ENCODE measurements at places on chromosomes 11 and 22.

DNA sequence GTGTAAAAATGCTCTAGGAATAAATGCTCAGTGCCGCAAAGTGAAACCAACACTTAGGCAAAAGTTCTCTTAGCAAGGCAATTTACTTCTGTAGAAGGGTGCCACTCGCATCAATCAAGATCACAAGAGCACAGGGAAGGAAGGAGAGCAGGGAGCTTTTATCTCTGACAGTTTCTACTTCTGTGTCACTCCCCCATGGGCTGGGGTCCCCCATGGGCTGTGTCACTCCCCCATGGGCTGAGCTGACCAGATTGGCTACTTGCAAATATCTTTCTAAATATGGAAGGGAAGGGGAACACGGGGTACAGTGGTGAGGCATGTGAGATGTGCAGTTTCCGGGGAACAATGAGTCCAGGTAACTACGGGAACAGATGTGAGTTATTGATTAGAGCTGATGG is 397 bp downstream of the OR52N2 start:
- DNase-seq = no peak

GRCh38 chr11:107928767-107929507 is 689 bp downstream of the RAB39A start:
- DNase-seq = no peak

DNA sequence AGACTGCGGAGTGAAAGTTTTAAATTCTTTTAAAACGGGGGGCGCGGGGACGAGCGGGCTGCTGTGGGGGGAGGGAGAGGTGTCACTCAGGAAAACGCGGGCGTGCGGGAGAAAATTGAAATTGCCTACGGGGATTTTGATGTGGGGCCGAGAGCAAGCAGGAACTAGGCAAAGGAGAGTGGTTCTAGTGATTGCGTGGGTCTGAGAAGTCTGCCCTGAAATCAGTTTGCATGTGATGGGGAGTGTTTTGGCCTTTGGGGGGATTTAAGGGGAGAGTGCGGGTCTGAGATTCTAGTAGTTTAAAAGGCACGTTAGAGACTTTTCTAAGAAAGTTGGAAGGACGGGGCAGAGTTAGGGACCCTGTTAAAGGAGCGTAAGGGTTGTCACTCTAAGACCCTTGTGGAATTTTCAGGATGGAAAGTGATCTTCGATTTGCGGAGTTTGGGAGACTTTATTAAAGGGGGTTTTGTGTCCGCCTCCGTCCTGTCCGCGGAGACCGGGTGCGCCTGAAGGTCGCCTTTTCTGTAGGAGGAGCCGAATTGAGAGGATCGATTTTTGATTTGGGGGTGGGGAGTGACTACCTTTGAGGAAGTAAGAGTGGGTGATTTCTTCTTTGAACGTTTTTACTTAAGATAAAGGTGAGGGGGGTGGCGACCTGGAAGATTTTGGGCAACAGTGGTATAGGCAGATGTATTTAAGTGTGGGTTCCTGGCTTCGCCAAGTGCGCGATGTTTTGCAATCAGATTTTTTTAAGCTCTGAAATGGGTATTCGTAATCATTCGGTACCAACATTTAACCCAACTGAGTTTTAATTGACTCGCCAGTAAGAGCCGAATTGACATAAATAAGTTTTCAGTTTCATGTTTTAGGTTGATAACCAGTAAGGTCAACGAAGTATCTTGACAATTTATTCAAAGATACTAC is 1.1 kb downstream of the EED start:
- DNase-seq = no peak

- no peak for DNase-seq
These were observed 354.6 kb upstream of the DDI1 start for GRCh38 chr11:103681855-103682254.

DNA sequence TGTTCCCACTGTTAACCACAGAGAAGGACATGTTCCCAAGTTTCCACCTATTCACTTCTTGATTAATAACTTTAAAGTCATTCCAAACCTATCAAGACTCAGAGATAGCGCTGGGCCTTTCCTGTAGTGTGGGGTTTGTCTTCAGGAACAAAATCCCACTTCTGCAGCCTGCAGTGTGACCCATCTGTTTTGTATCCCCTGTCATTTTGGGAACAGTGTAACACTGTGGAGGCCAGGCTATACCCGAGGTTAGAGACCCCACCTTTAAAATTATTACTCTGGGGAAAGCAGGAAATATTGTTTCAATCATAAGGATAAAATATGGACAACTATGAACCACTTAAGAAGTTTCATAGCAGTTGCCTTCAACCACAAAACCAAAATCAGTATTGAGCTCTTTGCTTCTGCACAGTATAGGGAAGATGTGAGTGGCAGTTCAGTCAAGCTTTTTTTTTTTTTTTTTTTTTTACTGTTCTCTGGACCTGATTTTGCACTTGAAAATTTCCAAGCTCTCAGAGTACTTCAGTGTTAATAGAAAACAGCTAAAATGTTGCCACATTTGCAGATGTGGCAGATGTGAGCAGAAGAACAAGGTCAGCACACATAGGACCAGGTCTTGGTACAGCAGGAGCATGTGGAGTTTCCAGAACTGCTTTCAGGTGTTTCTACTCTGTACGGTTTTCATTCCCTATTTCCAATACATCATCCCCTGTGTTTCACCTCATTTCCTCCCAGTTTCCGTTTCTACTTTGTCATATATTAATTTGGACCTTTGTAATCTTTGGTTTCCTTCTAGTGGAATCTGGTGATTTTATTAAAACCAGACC is 121.5 kb downstream of the MAML2 start:
- no peak for DNase-seq

DNA sequence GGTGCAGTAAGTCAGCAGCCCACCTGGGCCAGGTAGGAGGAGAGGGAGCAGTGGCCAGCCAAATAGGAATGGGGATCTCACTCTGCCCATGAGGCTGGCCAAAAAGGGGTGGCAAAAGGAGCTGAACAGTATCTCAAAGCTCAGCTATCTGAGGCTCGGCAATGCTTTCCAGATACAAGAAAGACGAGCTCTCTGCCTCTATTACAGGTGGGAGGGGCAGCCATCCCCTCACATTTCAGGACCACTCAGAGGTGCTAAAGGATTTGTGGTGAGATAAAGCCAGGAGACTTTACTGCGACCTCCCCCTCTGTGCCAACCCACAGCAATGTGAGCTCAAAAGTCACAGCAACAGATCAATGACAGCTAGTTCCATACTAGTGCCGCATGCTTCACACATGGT is 42.1 kb upstream of the GALNT18 start:
- DNase-seq = no peak

DNA sequence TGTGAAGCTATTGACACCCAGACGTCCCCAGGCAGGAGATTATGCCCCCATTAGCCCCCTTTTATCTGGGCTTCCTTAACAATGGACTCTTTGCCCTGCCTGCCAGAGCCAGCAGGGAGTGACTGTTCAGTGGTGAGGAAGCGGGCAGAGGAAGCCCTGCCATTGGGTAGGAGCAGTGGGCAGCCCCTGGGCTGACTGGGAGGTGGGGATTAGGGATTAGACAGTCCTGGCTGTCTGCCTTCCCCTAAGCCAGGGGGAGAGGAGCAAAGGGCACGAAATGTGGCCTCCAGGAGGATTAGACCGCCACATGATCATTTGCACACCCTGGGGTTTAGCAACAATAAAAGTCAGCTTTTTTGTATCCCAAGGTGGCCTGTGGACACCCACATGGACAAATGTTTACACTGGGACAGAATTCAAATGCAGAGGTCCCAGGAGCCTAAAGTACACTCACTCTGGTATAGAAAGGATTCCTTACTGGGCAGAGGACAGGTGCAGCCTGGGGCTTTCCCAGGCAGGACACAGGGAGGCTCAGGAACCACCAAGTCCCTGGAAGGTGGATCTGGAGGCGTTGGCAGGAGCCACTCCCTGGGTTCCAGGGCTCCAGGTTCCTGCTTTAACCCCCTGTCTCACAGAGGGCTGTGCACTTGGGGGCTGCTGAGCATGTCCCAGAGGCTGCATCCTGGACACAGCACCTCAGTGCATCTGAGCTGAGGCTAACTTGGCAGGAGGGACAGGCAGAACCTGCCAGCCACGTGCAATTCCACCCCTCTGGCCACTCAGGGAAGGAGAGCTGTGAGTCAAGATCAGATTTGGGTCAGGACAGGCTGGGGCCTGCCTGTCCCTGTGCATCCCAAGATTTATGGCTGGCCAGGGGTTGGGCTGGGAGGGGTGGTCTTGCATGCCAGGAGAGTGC is 2.1 kb downstream of the PNPLA3 start:
- no peak for DNase-seq

GRCh38 chr11:94972700-94973098 is 657 bp downstream of the CWC15 start:
- DNase-seq = no peak

GRCh38 chr11:103903621-103904323 is 132.7 kb upstream of the DDI1 start:
- DNase-seq = no peak

DNA sequence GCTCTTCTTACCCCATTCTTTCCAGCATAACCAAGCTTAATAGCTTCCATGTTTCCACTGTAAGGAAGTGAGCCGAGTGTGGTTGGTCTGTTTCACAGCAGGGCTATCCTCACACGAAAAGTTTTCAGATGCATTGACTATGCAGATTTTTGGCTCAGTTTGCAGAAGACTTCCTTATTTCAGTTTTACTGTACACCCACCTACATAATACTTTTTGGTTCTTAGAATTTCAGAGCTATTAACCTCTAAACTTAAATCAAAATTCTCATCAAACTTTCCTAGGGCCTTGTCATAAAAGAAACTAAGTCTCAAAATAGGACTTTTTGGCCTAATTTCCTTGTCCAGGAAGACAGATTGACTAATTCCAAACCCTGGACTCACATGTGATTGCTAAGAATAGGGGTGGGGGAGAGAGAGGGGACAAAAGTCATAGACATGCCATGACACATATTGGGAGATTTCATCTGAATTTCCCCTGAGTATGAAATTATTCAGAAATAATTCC is 7.3 kb upstream of the EHF start:
- DNase-seq = no peak

GRCh38 chr11:45748801-45749200 is 56.1 kb upstream of the SLC35C1 start:
- no peak for DNase-seq

- DNase-seq = no peak
These were observed 56.1 kb downstream of the PITPNB start for GRCh38 chr22:27863001-27863400.

DNA sequence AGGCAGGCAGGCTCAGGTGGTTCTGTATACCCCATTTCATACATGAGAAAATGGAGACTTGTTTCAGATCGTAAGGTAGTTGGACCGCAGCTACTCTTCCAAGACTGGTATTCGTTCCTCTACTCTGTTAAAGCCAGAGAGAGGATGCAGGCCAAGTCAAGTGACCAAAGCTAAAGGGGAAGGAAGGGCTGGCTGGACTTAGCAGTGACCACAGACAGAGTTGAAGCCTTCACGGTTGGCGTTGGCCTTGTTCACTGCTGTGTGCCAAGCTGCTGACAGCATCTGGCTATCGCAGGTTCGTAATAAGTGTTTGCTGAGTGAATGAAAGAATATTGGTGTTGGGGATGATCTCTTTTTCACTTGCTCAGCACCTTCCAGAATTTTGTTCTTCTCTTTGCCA is 64.2 kb downstream of the PTPRJ start:
- DNase-seq = no peak

GRCh38 chr11:110161061-110161460 is 67.9 kb downstream of the ZC3H12C start:
- DNase-seq = no peak

- DNase-seq = no peak
These were observed 12.6 kb downstream of the SERPIND1 start for GRCh38 chr22:20786536-20786979.

DNA sequence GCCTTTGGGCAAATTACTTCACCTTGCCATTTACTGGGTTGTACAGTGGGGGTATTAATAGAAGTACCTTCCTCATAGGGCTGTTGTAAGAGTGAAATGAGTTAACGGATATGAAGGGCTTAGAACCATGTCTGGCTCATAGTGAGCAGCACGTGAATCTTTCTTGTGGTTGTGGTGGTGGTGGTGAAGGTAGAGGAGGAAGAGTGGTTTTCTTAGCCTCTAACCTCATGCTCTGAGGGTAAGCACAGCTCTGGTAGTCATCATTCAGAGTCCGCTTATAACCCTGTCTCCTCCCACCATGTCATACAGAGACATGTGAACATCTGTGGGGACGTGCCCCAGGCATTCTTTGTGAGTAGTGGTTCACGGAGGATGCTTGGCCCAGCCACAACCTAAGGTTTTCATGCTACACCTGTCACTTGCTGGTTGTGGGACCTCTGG is 43.6 kb downstream of the TEAD1 start:
- no peak for DNase-seq

- DNase-seq = no peak
These were observed 20.5 kb upstream of the APOA1 start for GRCh38 chr11:116857936-116858335.

DNA sequence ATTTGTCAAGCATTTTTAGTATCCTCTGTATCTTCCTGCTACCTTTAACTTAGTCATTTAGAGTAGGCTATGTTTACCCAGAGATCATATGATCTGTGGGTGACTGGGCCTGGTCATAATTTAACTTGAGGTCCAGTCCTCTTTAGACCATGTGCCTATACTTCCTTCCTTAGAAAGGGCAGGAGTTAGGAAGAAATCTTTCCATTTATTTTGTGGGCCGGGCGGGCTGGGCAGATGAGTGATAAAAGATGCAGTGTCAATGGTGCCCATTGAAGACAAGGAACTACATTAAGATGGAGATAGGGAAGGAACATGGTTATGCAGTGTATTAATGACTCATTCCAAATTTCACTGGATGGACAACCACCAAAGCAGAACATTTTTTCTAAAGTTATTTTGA is 30.9 kb upstream of the PDE3B start:
- DNase-seq = no peak

GRCh38 chr11:102566112-102566511 is 35.6 kb upstream of the MMP7 start:
- no peak for DNase-seq

DNA sequence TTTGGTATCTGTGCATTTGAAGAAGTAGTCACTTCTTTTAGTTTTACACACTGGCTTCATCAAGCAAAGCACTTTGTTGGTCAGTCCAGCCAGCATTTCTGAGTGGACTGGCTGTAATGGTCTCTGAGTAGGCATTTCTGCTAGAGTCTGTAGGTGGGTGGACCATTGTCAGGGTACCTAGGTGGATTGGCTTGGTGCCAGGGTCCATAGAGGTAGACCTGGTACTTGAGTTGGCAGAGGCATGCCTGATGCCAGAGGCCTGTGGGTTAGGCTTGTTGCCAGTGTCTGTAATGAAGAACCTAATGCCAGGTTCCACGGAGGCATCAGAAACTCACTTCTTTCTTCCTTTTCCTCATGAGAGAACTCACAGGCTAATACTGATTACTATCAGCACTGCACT is 157.9 kb upstream of the C11orf87 start:
- DNase-seq = no peak

GRCh38 chr11:5317292-5317691 is 6.8 kb downstream of the OR51B2 start:
- no peak for DNase-seq

- peak; percentile 38 for DNase-seq
These were observed 759 bp downstream of the DESI1 start for GRCh38 chr22:41619979-41620588.

DNA sequence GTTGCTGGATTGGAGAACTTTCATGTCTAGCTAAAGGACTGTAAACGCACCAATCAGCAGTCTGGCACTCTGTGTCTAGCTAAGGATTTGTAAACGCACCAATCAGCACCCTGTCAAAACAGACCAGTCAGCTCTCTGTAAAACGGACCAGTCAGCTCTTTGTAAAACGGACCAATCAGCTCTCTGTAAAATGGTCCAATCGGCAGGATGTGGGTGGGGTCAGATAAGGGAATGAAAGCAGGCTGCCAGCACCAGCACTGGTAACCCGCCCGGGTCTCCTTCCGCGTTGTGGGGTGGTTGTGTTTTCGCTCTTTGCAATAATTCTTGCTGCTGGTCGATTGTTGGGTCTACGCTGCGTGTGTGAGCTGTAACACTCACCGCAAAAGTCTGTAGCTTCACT is 11.3 kb downstream of the MYO18B start:
- DNase-seq = no peak

GRCh38 chr11:85673393-85673792 is 8.5 kb upstream of the CREBZF start:
- DNase-seq = no peak
